ENCODE measurements at places on chromosomes 3 and 15. TPM values are rescaled to one million over a fixed set of nuclear protein-coding genes. Genes with fewer than 3 reads are reported as not detected.

DNA sequence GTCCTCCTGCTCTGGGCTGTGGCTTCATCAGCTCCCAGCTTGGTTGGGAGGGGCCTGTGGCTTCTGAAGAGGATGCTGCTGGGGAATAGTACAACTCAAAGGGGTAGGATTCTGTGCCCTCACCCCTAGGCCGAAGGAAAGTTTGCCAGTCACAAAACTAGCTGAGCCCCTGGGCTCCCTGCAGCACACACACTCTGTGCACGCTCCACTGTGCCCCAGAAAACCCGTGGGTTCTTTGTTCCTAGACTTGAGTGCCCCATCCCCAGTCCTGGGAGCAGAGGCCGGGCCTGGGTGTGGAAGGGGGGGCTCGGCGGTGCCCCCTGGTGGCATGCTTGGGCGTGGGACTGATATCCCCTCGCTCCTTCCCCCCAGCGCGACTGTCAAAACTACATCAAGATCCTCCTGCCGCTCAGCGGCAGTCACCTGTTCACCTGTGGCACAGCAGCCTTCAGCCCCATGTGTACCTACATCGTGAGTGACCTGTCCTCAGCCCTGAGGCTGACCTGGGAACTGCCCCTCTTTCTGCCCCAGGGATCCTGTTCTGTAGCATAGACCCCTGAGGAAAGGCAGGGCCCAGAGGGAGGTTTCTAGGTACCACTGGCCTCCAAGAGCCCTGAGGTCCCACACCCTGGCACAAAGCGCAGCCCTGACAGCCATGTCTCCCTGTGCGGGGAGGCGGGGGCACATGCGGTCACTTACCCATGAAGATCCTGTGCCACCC is 14.2 kb downstream of the CIB1 start:
- DNase-seq, result peak; percentile 44

- DNase-seq, result no peak
Observed at GRCh38 chr3:61505197-61505596, 56.2 kb upstream of the PTPRG start.

- DNase-seq, result no peak
Observed at GRCh38 chr15:57158589-57158988, 217.7 kb upstream of the CGNL1 start.

DNA sequence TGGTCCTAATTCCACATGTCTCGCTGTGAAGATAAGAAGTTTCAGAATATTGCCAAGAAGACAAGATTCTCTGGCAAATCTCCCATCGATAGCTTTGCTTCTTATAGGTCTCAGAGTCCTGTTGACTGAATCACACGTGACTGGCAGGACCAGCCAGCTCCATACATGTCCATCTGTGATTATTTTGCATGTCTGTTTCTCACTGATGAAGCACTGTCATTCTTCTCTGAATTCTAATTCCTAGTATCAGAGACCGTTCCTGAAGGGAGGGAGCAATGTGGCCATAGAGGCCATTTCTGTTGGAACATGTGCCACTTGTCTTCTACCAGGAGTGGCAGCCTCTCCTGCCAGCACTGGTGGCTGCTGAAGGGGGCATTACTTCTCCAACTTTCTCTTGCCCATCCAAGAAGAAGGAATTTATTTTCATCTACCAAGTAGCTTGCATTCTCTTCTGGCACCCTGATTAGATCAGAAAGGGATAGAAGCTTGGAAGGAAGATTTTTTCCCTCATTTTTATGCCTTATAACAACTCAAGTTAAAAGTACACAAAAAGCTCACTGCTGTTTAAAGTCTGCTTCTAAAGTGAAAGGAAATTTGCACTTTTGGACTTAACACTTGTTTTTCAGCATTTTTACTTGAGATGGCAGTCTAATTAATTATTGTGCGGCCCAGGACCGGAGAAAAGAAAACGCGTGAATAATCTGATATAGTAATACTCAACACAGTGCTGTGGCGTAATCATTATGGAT is 115.8 kb downstream of the IQCH start:
- no peak for DNase-seq

DNA sequence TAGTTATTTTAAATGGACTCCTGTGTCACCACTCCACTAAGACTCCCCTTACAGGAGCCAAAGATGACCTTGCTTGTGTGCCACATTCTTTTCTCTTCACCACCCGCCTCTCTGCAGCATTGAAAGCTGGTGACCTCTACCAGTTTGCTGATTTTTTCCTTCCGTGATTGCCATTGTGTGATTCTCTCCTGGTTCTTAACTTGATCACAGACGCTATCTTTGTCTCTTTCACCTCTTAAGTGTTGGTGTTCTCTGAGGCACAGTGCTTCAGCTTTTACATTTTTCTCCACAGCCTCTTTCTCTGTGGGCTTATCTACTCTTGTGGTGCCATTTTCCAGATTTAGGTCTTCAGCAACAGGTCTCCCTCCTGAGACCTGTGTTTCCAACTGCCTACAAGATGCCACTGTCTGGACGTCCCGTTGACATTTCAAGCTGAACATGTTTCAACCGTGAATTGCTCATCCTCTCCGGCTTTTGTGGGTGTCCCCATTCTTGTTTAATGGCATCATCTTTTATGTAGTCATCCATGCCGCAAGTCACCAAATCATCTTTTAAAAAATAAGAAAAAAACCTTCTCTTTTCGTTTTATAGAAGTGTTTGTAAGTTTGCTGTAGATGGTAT is 26.5 kb downstream of the IQGAP1 start:
- DNase-seq, result no peak

DNA sequence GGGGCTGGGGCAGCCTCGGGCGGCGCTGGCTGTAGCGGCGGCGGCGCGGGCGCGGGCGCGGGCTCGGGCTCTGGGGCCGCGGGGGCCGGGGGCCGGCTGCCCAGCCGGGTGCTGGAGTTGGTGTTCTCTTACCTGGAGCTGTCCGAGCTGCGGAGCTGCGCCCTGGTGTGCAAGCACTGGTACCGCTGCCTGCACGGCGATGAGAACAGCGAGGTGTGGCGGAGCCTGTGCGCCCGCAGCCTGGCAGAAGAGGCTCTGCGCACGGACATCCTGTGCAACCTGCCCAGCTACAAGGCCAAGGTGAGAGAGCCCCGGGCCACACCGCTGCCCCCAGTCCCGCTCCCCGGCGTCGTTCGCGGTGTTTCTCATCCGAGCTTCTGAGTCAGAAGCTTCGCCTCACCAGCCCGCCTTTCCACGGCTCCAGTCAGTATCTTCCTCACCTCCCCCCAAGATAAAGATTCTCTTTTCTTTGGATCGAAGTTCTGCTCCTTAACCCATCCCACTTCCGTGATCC is 600 bp downstream of the FBXO45 start:
- DNase-seq, result peak; percentile 28

DNA sequence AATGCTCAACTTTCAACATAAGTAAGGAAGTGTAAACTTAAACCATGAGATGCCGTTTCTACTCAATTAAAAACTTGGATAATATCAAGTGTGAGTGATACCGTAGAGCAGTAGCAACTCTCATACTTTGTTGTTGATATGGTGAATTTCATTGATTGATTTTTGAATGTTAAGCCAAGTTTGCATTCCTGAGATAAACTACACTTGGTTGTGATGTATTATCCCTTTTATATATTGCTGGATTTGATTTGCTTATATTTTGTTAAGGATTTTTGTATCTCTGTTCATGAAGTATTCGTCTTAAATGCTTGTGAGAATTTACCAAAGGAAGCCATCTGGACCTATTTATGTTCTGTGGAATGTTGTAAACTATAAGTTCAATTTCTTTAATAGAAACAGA is 21.7 kb downstream of the SLMAP start:
- no peak for DNase-seq

DNA sequence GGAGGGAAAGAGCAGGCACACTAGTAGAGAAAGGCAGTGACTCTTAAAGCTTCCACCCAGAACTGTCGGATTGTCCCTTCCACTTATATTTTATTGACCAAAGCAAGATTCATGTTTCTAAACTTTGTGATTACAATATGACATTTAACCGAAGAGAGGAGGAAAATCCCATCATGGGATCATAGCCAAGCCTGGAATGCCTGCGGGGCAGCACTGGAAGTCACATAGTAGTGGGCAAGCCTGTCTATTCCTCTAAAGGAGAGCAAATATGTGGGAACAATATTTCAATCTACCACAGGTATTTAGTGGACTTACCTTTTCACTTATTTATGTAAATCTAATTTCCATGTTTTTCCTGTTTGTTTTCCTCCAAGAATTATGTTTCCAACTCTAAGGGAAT is 3.8 kb upstream of the TMOD3 start:
- no peak for DNase-seq

- no peak for DNase-seq
Observed at GRCh38 chr3:141707741-141708203, 30.3 kb upstream of the RNF7 start.

DNA sequence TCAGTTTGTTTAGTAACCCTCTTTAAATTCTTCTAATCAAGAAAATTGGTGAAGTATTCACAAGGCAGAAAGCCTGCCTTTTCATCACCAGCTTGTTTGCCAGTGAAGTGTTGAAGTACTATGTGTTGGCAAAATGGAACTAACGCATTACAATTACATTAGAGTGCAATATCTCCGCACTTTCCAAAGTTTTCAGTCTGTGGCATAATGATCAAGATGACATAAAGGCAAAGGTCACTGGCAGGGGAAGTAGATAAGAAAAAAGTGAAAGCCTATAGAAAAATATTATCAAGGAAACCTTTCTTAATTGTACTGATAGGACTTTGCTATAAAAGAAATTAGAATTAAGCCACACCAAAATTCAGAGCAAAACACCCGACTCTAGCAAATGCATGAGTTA is 25.0 kb upstream of the TM4SF1 start:
- DNase-seq, result no peak

GRCh38 chr3:135232226-135232625 is 437.2 kb downstream of the EPHB1 start:
- no peak for DNase-seq

DNA sequence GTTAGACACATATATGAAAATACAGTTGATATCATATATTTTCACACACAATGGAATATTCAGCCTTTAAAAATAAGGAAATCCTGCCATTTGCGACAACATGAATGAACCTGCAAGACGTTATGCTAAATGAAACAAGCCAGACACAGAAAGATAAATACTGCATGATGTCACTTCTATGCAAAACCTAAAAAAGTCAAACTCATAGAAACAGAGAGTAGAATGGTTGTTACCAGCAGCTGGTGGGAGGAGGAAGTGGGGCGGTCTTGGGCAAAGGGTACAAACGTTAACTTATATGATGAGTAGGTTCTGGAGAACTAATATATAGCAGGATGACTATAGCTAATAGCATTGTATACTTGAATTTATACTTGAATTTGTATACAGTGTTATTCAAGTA is 213.2 kb upstream of the NR2F2 start:
- no peak for DNase-seq

DNA sequence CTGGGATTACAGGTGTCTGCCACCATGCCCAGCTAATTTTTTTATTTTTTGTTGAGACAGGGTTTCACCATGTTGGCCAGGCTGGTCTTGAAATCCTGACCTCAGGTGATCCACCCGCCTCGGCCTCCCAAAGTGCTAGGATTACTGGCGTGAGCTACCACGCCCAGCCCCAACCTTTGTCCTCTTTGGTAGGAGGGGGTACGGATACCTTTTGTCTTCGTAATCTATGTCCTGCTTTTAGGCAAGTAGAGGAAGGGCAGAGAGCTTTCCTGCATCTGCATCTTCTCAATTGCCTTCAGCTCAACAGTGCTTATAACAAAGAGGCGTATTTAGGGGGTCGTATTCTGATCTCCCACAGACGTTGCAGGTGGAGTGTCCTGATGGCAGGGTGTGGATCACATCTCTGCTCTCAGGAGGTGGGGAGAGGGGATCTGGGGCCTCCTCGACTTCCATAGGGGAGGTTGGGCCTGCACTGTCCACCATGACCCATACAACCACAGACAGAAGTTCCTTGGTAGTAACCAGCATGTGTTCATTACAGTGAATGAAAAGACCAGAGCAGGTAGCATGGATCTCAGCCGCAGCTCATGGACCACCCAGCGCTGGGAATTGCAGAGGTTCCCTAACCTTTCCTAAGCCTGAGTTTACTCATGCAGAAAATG is 21.4 kb upstream of the KCTD6 start:
- no peak for DNase-seq

GRCh38 chr3:69299344-69299743 is 86.5 kb downstream of the FRMD4B start:
- no peak for DNase-seq

DNA sequence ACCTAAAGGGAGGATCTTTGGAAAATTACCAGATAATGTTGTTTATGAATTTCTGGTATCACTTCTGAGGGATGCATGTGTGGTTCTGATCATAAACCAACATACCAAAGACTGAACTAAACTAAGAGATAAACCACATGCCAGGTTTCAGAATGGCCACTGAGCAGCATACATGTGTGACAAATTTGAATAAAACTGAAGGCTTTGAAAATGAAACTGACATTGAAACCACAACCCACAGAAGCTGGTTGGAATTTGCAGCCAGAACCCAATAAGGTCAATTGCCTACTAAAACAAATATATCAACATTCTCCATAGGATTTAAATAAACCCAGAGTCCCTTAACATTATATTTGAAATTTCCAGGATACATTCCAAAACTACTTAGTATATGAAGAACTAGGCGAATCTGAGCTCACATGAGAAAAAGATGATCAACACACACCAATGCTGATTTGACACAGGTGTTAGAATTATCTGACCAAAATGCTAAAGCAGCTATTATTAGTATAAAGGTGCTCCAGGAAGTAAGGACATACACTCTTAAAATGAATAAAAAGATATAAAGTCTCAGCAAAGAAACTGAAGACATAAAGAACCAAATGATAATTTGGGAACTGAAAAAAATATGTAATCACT is 125.0 kb downstream of the ZNF280D start:
- no peak for DNase-seq

- no peak for DNase-seq
Observed at GRCh38 chr15:93205413-93205812, 116.4 kb upstream of the RGMA start.

- no peak for DNase-seq
Observed at GRCh38 chr15:39616731-39617455, 36.0 kb downstream of the THBS1 start.

- no peak for DNase-seq
Observed at GRCh38 chr3:195093731-195094130, 177.2 kb downstream of the XXYLT1 start.

DNA sequence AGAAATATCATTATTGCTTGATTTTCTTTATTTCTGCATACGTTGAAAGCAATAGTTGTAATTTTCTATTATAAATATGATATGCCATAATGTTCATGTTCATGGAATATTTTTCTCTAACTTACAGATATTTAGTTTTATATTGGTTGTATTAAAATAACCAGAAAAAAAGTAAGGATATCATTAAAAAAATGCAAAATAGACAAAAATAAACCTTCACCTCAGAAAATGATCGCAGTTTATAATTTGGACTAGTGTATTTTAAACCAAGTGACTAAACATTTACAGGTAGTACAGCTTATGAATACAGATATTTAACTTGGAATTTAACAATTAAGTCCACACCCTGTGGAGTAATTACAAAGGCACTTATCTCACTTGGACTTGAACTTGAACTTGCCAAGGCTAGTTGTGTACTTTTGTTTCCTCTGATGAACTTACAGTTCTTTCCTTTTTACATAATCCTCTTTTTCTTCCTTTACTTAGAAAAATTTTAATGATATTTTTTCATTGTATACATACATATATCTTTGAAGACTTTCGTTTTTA is 156.7 kb downstream of the CHL1 start:
- no peak for DNase-seq

The TMC3 gene
- not detected for total RNA-seq

The AGTR1 gene
- 58.9 TPM for total RNA-seq

The IL12A gene
- not detected for total RNA-seq

The FRG2C gene
- not detected for total RNA-seq

The C3orf18 gene
- total RNA-seq, result 9.2 TPM

The TTC23 gene
- 22.6 TPM for total RNA-seq

The CAND2 gene
- 5.5 TPM for total RNA-seq

The COL8A1 gene
- 145 TPM for total RNA-seq

The SPTBN5 gene
- 1.1 TPM for total RNA-seq

The STAB1 gene
- total RNA-seq, result 610 TPM

The MOBP gene
- total RNA-seq, result not detected

Measured in omental fat pad (tissue), 4 donors.